ENCODE measurements at places on chromosomes 2 and 18. TPM values are rescaled to one million over a fixed set of nuclear protein-coding genes. Genes with fewer than 3 reads are reported as not detected.

GPR39 gene
- 3.8 TPM for total RNA-seq

ARHGAP25 gene
- total RNA-seq, result 0.13 TPM

C2orf15 gene
- not detected for total RNA-seq

THSD7B gene
- not detected for total RNA-seq

DNA sequence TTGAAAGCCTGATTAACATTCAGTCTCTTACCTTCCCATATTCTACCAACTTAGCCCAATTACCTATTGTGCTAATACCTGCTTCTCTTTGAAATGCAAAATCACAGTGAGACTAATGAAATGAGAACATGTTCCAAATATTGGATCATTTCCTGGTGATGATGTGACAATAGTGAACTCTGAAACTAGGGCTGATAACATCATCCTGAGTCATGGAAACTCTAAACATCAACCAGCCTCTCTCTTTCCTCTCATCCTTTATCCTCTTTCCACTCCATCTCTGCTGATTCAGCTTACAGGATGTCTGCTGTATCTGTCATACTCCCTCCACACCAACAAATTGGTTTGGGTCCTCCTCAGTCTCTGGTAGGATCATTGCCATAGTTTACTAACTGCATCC is 98.8 kb upstream of the NCKAP5 start:
- peak; percentile 50 for DNase-seq

DNA sequence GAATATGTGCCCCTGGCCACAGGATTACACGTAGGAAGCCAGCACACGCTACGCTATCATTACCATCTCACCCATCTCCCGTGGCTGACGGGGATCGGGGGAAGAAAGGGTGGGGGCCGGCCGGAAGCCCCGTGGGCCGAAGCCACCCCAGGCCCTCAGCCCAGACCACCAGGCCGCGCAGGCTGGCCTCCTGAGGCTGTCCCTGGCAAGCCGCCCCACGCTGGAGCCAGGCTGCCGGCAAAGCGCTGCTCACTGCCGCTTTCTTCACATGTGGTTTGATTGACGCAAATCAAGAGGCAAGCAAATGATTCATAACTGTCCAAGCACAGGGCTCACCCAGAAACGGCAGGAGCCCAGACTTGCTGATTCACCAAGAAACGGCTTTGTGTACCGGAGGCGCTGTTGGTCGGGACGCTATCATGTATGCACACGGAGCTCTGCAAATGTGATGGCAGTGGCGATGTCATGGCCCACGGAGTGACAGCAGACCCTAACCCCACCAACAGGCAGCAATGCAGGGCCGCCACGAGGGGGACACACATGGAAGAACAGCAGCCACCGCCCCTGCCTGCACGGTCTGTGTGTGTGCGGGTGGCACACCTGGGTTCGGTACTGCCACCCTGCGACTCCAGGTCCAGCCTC is 125.7 kb downstream of the HDAC4 start:
- peak; percentile 97 for DNase-seq

DNA sequence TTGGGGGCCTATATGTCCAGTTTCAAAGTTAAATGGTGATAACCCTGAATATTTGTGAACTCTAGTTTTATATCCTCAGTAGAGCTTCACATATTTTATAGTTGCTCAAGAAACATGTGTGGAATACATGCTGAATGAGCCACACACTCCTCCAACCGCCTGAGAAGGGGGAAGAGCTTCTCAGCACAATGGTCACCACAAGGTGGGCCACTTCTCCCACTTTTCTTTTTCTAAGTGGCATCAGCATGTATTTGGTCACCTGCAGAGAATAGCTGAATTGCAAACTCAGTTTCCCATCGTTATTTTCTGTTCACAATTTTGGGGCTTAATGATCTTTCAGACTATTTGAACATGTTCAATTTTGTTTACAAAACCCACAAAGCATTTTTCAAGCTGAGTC is 340.5 kb downstream of the PARD3B start:
- DNase-seq, result no peak

GRCh38 chr2:44929159-44929734 is 12.3 kb upstream of the SIX3 start:
- no peak for DNase-seq

Data from LHCN-M2 (cell line).